ENCODE measurements at places on chromosomes 2 and 18. TPM values are rescaled to one million over a fixed set of nuclear protein-coding genes. Genes with fewer than 3 reads are reported as not detected.

- H3K4me3 ChIP-seq, result no peak overlapping the region
- no peak for DNase-seq
- H3K4me1 ChIP-seq, result no peaks in the 10 kb centered on the region
- H3K27me3 ChIP-seq, result no peaks in the 10 kb centered on the region
These were observed 15.2 kb downstream of the M1AP start for GRCh38 chr2:74632939-74633312.

DNA sequence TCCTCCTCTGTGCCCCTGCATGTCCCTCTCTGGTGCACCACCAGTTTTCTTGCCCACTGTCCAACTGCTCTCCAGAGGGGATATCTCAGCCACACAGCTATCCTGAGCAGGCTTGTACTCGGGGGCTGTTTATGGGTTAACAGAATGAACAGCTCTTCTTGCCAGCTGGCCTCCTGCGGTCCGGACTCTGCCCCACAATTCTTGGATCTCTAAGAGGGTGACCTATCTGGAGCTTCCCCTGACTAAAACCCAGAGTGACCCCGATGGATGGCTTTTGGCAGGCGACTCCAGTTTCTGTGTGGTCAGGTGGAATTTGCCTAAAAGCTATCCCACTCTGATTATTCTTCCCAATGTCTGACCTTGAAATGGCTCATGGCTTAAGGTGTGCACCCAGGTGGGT is 9.1 kb downstream of the SOWAHC start:
- no peak overlapping the region for H3K4me3 ChIP-seq
- peaks cover 16% of the 10 kb centered on the region for H3K27me3 ChIP-seq
- DNase-seq, result no peak

DNA sequence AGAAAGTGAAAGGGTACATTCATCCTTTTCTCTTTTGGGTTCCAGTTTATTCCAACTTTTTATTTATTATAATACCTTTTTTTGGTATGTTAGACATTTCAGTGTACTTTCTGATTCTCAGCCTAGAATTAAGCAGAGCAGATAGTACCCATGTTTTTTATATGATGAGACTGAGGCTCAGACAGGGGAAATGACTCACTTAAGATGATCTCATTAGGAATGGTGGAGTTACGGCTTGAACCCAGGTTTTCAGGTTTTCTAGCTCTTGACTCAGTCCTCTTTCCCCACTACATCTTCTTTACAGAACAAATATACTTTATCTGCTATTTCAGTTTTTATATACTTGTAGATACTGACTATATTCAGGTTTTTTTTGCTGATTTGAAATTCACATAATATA is 51.7 kb upstream of the OTX1 start:
- no peaks in the 10 kb centered on the region for H3K4me1 ChIP-seq
- no peak overlapping the region for H3K4me3 ChIP-seq
- peaks cover 16% of the 10 kb centered on the region for H3K36me3 ChIP-seq
- no peak overlapping the region for H3K27ac ChIP-seq
- H3K27me3 ChIP-seq, result no peaks in the 10 kb centered on the region

The TRIM43 gene
- not detected for total RNA-seq

The ABCB11 gene
- not detected for total RNA-seq

The GPR45 gene
- not detected for total RNA-seq
